Activated CD8-positive, alpha-beta memory T cell treated with anti-CD3 and anti-CD28 coated beads, Interleukin-2, amount 50 U/mL, for 4 hours (primary cell): ENCODE measurements at places on chromosomes 7 and 10.

GRCh38 chr10:123998197-123999141, 94.9 kb downstream of the CHST15 start:
- DNase-seq = no peak

DNA sequence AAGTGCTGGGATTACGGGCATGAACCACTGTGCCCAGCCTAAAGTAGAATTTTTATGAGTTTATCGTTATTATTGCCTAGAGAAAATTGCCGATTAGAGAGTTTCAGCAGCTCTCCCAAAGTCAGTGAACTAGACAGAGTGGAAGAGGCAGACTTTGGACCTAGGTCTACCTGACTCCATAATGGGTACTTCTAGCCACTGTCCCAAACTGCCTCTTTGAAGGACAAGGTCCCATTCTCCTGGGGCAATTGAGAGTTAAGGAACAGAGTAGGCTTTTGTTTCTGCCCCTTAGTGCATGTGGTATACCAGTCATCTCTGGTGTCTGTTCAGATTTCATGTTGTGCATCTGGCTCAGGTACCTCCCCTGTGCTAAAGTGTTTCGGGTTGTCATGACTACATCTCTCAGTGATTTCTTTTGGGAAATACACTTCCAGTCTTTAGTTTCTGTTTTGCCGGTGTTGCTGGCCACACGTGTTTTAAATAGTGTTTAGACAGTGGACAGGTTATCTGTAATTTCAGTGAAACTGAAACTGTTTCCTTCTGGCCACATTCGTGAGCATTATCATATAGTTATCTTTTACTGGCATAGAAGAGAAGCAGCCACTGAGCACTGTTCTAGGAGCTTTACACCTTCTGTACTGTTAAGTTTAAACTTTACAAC, 4.7 kb downstream of the TMEM236 start:
- no peak for DNase-seq

- DNase-seq = no peak
These were observed 55.4 kb downstream of the GPR26 start for GRCh38 chr10:123721441-123722049.

DNA sequence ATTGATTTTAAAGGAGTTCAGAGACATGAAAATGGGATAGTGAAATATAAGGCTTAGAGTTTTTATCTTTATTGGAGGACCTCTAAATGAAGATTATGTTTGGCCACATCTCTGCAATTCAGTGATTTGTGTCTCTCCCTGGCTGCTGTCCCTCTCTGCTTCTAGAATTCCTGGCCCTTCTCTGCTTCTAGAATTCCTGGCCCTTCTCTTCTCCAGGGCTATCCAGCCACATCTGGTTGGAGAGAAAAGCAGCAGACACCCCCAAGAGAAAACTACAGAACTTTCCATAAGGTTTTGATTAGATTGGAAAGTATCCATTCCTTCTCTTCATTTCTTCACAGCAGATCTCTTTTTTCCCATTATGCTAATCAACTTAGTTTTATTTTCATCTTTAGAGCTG, 135.5 kb downstream of the NPY start:
- no peak for DNase-seq

DNA sequence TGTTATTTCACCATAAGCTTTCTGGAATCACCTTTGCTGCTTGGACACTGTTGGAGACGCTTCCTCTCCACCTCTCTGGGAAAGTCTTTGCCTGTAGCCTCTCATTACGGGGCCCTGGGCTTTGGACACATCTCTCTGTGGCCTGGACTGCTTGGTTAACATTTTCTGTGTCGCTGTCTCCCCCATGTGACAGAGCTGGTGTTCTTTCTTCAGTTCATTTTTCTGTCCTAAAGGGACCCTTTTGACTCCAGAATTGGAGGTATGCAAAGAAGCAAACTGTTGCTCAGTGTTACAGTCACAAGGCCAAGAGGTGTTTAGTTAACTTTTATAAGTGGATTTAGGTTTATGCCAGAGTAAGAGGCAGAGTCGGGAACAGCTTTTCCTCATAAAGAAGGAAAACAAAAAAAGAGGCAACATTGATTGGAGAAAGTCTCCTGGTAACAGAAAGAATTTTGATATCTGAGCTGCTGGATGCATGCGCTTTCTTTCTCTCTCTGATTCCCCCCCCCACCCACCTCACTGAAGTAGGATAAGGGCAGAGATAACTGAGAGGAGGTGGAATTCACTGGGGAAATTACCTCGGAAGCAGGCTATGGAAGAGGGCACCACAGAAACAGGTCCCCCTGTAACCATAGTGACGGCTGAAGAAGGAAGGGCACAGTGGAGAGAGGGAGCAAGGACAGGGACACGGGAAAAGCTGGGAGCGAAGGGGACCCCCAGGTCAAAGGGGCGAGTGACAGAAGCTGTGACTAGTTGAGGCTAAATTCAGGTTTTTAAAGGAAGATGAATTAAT, 57.8 kb downstream of the LGI1 start:
- DNase-seq = no peak

- DNase-seq = no peak
These were observed 71.4 kb downstream of the FGFR2 start for GRCh38 chr10:121526801-121527221.

DNA sequence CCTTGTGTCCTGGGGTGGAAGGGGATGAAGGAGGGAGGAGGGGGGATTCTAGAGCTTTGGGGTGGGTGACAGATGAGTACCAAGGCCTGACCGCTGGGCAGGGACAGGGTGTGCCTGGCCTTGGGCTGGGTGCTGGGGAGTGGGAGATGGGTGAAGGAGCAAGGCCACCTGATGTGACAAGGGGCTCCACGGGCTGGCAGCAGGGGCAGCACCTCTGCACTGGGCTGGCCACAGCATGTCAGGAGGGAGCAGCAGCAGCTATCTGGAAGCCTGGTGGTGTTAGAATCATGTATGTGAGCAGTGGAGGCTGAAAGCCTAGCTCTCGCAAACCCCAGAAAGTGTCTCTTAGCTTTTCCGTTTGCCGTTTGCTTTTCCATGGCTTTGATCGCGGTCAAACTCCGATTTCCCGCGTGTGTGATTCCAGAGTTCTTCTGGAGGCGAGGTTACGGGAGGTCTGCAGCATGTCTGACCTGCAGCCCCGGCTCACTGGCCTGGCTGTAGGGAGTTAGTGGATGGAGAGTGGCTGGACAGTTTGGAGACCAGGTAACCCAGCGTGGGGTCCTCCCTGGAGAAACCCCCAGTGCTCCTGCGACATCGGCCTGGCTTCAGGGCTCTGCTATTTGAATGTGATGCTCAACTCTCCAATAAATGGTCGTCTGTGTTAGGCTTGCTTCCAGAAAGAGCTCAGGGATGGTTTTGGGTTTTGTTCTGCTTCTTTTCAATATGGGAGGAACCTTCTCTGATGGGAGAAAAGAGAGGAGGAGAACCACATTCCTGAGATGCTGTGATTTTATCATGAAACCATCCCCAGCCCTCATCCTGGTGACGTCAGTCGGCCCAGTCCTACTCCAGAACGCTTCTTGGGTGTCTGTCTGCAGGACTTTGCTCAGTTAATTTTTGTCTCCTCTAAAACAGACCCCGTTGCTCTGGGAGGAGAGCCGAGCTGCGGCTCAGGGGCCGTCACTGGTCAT, 105.5 kb downstream of the CUX1 start:
- DNase-seq = no peak

DNA sequence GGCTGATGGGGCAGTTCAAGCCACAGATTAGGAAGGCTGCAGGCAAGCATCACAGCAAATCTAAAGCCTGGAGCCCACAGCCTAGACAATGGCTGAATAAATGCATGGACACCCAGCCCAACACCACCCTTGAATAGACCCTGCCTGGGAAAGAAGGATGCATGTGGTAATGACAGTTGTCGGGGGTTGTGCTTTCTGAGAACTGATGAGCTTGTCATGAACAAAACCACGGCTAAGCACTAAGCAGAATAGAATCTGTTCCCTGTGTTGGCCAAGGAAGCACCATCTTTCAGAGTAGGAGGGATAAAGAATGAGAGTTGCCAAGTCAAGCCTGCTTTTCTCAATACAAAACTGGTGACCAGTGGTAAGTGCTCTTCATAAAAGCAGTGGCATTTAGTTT, 66.1 kb upstream of the JCAD start:
- DNase-seq = no peak

GRCh38 chr7:5187605-5188004, 2.4 kb upstream of the WIPI2 start:
- DNase-seq = no peak

- no peak for DNase-seq
These were observed 307.8 kb downstream of the GPAM start for GRCh38 chr10:111875725-111876124.

DNA sequence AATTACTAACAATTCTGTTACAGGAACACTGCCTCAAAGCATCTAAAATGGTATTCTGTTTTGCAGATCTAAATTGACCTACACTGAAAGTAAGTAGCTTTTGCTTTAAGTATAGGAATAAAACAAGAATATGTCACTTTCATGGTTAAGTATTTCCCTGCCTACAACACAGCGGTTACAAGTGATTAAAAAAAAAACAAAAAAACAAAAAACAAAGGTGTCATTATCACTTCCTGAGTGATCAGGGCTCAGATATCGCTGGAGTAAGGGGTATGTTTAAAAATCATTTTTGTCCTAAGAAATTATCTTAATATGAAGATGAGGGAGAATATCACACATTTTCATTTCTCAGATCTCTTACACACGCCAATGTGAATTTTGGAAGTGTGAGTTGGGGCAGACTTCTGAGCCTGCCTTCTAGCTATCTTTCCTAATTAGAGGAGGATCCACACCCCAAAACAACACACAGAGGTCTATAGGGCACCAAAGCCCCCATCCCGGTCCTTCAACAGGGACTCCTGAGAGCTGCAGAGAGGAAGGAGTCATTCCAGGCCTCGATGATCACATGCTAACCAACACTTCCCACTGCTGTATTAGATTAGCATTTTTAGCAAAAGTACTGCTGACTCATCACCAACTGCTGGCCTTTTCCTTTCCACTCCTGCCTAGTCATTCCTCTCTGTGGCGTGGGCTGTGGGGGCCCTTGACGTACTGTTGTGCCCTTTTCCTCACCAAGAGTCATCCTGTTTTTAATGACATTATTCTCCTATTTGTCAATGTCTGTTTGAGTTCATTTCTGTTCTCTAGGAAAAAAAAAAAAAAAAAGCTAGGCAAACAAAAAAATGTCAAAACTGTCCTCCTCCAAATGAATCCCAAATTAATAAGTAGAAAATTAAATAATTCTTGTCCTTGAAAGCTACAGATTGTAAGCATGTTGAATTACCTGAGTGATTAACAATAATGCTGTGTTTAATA, 31.2 kb downstream of the PRTFDC1 start:
- DNase-seq = peak; percentile 46

DNA sequence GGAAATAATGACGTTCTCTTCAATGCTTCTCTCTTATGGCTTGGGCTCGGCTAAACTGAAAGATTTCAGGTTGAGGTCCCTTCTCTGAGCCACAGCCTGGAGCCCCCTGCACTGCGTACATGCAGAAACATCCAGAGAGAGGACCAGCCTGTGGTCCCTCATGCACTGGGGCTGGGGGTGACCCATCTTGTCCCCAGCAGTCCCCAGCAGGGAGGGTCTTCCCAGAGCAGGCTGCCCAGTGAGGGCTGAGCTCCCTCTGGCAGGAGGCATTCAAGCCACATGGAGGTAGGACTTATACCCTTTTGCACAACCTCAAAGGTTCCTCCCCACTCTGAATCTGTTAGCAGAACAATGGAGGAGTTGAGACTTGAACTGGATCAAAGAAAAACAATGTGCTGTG, 7.4 kb downstream of the GDF10 start:
- DNase-seq = no peak

DNA sequence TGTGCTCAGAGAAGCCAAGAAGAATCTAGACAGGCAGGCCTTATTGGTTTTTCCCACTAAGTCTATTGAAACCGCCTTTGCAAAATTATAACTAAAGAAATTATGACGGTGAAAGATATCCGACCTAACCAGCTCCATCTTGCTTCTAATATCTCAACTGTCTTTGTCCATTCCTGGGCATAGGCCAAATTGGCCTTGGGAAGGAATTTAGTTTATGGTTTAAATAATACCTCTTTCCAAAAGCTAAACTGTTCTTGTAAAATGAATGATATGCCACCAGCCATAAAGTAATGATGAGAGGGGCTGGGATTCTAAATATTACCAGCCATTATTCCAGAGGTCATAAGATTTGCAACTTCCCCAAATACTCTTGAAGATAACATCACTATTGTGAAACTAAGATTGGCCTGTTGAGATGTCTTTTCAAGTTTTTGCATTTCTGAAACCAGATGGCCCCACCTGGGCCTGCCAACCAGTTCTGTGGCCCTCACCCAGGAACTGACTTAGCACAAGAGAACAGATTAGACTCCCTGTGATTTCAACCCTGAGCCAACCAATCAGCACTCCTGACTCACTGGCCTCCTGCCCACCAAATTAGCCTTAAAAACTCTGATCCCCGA, 41.2 kb upstream of the SLC35G1 start:
- DNase-seq = no peak

GRCh38 chr7:111025006-111025405, 65.9 kb upstream of the LRRN3 start:
- no peak for DNase-seq

- DNase-seq = no peak
These were observed 146.0 kb upstream of the AGR3 start for GRCh38 chr7:17027789-17028152.
